ENCODE measurements at places on chromosomes 2 and 18.

GRCh38 chr2:25081237-25081790 lies 39.4 kb downstream of the EFR3B start:
- no peak for DNase-seq

DNA sequence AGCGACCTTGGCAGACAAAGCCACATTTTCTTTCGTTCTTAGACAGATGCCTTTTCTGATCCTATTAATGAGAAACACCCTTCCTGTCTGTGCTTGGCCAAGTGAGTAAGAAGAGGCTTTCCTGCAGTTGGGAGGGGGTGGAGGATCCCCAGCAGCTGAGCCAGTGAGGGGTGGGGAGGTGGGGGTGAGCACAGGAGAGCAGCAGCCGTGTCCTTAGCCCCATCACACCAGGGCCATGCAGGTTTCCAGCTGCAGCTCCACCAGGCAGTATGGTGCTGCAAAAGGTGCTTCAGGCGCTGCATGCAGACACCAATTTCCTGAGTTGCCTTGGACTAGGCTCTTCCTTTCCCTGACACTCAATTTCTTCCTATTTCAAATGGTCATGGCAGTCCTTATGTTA lies 123.3 kb upstream of the SIX2 start:
- no peak for DNase-seq

DNA sequence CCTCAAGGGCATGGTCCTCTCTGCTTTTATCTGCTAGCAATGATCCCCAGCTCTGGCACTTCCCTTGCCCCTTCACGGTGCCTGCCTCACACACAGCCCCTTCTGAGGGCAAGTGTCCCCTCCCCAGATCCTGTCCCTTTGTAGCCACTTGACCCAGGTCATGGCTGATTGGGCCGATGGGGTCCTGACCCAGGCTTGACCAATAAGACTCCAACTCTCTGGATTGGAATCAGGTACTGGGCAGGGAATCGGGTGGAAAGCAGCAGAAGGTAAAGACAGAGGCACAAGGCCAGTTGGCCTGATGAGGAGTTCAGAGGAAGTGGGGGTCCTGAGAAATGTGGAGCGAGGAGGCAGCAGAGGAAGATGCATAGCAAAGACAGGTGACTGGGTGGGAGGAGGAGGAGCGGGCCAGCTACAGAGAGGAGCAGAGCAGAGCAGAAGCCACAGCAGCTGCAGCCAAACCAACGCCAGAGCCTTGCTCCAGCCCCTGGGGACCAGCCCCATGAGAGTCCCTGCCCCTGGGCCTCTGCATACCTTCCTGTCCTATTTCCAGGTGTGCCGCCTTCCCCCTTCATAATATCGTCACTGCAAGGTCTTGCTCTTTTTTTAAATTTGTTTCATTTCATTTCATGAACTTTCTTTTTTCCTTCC lies 39.1 kb downstream of the CAPN13 start:
- no peak for DNase-seq

DNA sequence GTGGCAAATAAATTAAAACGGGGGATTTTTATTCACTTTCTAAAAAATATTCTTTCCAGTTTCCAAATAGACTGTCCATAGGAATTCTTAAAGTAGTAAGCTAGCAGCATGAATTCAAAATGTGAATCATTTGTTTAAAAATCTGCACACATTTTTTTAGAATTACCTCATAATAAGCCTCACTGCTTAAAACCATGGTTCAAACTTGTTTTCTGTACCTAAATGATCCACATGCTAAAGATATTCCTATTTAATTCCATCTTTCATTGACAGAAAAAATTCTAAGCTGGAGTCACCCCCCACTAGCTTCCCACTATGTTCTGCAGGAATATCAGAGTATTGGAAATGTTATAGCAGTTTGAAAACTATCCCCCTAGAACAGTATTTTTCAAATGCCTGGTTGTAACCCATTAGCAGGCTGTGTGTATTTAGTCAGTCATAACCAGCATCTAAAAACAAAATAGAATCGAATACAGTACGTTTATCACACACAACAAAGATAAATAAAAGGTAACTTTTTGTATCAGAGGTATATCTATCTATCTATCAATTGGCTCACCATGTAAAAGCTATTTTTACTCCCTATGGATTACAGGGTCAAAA lies 11.2 kb upstream of the IKZF2 start:
- DNase-seq = no peak

DNA sequence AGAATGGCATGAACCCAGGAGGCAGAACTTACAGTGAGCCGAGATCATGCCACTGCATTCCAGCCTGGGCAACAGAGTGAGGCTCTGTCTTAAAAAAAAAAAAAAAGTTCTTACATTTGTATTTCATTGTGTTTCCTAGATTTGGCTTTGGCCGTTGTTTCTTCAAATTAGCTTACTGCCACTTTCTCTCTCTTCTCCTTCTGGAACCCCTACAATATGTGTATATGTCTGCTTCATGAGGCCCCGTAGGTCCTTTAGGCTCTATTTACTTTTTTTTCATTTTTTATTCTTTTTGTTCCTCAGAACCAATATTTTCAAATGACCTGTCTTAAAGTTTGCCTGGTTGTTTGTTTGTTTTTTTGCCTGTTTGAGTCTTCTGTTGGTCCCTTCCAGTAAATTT lies 41.2 kb downstream of the RMDN2 start:
- no peak for DNase-seq

DNA sequence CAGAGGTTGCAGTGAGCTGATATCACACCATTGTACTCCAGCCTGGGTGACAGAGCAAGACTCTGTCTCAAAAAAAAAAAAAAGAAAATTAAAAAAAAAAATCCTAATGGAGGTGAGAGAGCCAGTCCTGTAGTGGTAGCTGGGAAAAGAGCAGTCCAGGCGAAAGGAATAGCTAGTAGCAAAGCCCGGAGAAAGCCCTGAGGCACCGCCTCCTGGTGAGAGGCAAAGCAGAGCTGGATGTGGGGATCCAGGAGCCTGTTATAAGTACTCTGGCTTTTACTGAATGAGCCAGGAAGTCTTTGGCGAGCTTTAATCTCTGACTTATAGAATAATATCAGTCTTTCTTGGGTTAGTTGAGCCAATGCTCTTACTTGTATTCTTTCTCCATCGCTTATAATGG lies 6.6 kb upstream of the KLHL23 start:
- no peak for DNase-seq
